ENCODE measurements at places on chromosomes 11 and 22.

- no peak for DNase-seq
These were observed 209.2 kb upstream of the NARS2 start for GRCh38 chr11:78783846-78784245.

DNA sequence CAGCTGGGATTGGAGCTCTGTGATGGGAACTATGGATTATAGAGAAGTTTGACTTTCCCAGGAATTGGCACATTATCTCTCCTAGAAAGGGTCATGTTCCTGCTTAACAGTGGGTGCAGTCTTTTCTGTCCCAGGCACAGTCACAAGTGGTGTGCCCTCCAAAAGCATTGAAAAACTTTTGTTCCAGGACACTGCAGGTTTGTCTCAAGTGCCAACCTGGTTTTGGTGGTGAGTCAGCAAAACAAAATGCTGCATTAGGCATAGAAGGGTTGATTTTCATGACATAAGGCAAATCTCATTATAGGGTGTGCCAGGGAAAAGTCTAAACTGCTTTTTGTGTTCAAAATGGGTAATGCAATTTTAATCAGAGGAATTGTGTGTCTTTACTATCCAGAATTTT, 4.9 kb downstream of the HTATIP2 start:
- no peak for DNase-seq

- no peak for DNase-seq
These were observed 1.7 kb upstream of the SESN3 start for GRCh38 chr11:95232666-95233065.

- DNase-seq = no peak
These were observed 7.0 kb downstream of the RHBDD3 start for GRCh38 chr22:29260601-29261315.

- DNase-seq = peak; percentile 32
These were observed 45.1 kb upstream of the ELF5 start for GRCh38 chr11:34558673-34559072.

DNA sequence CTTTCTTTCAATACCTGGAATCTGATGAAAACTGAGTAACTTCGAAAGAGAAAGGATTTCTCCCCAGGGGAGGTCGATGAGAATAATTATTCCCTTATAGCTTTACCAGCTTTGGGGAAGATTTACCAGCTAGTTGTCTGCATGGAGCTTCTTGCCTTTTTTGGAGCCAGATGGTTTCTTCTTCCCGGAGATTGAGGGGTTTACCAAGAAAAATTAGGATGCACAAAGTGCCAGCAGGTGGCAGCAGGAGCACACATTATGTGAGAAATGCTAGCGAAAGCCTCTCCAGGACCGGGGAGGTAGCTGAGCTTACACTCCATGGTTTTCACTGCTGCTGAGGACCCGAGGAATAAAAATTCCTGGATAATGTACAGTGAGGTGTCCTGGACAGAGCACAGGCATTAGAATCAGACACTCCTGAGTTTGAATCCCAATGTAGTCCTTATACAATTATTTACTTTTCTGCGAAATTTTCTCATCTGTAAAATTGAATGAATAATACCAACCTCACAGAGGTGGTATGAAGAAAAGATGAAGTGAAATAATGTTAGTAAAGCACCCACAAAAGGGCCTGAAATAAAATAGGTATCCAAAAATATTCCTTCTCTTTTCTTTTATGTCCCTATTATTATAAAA, 46.0 kb upstream of the PARVA start:
- peak; percentile 89 for DNase-seq

DNA sequence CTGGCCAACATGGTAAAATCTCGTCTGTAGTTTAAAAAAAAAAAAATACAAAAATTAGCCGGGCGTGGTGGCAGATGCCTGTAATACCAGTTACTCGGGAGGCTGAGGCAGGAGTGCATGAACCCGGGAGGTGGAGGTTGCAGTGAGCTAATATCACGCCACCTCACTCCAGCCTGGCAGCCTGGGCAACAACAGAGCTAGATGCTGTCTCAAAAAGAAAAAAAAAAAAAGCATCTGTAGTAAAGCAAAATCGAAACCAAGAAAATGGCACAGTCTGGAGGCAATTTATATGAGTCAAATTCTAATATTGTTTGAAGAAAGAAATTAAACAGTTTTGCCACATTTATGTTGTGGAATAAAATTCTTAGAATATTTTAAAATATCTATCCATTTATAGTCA, 365.0 kb upstream of the CHORDC1 start:
- DNase-seq = no peak

GRCh38 chr11:95697614-95698408, 91.8 kb downstream of the FAM76B start:
- DNase-seq = no peak

DNA sequence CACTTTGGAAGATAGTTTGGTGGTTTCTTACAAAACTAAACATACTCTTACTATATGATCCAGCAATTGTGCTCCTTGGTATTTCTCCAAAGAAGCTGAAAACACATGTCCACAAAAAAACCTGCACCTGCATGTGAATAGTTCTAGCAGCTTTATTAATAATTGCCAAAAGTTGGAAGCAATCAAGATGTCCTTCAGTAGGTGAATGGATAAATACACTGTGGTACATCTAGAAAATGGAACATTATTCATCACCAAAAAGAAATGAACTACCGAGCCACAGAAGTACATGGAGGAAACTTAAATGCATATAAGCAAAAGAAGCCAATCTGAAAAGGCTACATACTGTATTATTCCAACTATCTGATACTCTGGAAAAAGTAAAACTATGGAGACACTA, 569.1 kb upstream of the CCDC90B start:
- no peak for DNase-seq

DNA sequence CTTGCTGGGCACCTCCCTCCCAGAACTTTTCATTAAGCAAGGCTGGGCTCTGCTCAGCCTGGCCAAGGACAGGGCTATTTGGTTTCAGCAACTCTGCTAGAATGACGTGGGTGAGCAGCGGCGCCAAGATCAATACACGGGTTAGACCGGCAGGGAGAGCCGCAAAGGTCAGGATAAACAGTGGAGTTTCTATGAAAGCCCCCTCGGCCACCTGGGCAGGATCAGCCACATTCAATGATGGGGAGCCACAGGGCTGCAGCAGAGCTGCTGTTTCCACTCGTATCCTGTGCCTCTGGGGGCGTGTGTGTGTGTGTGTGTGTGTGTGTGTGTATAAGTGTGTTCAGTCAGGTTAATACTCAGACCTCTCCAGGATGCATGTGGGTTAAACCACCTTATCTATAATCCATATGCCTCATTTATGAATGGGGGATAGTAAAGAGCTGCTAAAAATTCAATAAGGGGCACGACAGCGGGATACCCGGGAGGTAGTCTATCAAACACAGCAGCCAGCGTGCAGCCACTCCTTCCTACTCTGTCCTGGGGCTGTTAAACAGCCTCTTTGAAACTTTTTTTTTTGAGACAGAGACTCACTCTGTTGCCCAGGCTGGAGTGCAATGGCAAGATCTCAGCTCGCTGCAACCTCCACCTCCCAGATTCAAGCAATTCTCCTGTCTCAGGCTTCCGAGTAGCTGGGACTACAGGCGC, 34.8 kb downstream of the MYH9 start:
- DNase-seq = peak; percentile 90

GRCh38 chr11:129709801-129710398, 105.7 kb upstream of the TMEM45B start:
- no peak for DNase-seq

GRCh38 chr11:129828301-129828836, 12.7 kb downstream of the TMEM45B start:
- no peak for DNase-seq

- no peak for DNase-seq
These were observed 3.9 kb downstream of the TOLLIP start for GRCh38 chr11:1305501-1306056.

GRCh38 chr11:95778699-95779098, 10.9 kb downstream of the FAM76B start:
- no peak for DNase-seq

- DNase-seq = no peak
These were observed 59.4 kb upstream of the FTH1 start for GRCh38 chr11:62026739-62027370.

DNA sequence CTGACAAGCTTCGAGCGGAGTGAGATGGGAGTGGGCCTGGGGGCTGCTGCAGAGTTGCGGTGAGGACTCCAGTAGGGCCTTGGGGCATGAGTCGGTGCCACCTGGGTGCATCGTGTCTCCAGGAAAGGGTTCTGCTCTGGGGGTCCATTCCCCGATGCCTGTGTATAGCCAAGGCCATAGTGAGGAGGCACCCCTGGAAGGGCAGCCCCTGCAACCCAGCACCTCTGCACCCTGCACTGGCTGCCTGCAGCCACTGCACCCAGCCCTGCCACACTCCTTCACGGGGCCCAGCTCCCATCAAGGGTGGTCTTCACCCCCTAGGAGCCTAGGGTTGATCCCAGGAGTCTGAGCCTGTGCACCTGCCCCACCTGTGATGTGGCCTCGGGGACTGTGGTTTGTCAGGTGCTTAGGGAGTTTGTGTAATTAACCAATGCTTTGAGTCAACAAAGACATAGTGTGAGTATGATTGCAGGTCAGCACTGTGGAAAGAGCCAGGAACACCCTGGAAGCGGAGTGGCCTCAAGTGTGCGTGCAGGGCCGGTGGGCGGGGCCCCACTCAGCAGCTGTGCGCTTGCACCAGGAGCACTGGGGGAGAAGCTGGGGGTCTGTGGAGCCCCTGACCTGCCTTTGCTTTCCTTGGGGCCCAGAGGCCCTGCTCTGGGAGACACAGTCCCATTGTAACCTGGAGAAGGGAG, 1299.3 kb downstream of the BRD1 start:
- DNase-seq = no peak

- peak; percentile 43 for DNase-seq
These were observed 20.5 kb upstream of the SCGB1A1 start for GRCh38 chr11:62398011-62398994.

GRCh38 chr11:47248304-47248663, 330 bp downstream of the ACP2 start:
- DNase-seq = no peak

- DNase-seq = no peak
These were observed 57.0 kb downstream of the PACSIN2 start for GRCh38 chr22:42957958-42958357.

- DNase-seq = no peak
These were observed 3.8 kb upstream of the CYB5R2 start for GRCh38 chr11:7677071-7677470.

DNA sequence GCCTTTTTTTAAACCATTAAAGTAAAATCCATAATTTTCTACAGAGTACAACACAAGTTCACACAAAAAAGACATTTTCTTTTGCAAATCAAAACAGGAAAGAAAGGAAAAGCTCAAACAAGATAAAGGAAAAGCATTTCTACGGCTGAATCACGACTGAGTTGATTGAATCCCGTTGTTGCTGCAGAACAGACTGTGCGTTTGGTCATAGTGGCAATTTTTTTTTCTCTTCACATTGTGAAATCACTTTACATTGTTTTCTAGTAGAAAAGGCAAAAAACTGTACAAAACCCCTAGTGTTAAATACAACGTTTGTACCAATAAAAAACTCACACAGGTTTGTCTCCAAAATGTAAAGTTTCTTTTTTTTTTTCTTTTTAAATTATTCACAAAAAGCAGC, 17.3 kb upstream of the RAPSN start:
- peak; percentile 65 for DNase-seq

GRCh38 chr11:61023086-61023965, 51.8 kb downstream of the CD6 start:
- DNase-seq = no peak

GRCh38 chr11:79413268-79413667, 27.6 kb downstream of the TENM4 start:
- DNase-seq = peak; percentile 93

GRCh38 chr22:39928536-39929520, 27.9 kb downstream of the GRAP2 start:
- no peak for DNase-seq

DNA sequence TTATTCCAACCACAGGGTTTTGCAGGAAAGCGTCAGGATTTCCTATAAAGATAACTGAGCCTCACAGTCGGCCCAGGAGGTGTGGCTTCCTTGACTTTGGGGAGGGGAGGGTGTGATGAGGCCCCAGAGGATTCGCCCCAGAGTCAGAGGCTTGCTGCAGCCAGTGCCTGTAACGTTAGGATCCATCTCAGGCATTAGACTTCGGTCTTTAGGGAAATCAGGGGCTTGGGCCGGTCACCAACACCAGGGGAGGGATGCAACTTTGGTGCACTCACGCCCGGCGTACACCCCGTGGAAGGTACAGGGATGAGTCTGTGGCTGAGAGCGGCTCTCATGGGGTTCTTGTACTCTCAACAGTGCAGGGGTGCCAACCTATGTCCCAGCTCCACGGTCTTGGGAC, 5.7 kb upstream of the ANO1 start:
- no peak for DNase-seq

DNA sequence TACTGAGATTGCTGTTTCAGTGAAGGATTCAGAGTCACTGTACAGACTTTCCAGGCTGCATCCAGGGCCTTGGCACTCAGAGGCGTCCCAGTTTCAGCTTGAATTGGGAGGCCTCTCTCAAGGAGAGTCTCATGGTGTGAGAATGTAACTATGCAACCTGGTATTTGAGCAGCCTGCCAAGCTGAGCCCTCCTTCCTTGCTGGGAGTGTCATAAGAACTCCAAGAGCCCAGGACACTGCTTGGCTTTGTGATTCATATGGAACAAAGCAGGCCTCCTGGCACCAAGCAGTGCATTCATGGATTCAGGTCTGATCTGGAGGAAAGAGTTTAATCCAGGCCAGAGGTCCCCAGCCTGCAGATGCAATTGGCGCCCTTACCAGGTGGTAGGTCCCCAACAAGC, 171.7 kb downstream of the DBX1 start:
- peak; percentile 83 for DNase-seq

All from fibroblast of lung (primary cell).